GM23248 (cell line): ENCODE measurements at places on chromosomes 3 and 15. TPM values are rescaled to one million over a fixed set of nuclear protein-coding genes. Genes with fewer than 3 reads are reported as not detected.

DNA sequence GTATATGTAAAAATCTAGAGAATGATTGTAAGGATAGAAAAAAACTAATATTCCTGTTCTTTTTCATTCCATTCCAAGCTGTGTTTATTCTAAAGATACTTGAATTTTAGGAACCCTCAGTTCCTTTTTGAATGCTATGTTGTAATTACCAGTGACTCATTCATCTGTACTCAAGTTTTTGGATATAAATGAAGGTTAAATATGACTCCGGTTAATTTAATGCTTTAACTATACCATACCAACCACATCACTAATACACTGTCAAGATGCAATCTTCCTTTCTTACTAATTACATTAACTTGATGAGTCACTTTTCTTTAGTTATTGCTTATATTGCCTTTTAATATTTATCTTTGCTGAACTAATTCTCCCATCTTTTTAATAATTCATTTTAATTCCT is 68.8 kb upstream of the ZNF148 start:
- peaks cover 26% of the 10 kb centered on the region for H3K36me3 ChIP-seq
- peak; percentile 83 for DNase-seq
- peaks cover 15% of the 10 kb centered on the region for H3K4me1 ChIP-seq
- peak overlapping the region; percentile 37 for H3K27ac ChIP-seq
- no peaks in the 10 kb centered on the region for H3K27me3 ChIP-seq

DNA sequence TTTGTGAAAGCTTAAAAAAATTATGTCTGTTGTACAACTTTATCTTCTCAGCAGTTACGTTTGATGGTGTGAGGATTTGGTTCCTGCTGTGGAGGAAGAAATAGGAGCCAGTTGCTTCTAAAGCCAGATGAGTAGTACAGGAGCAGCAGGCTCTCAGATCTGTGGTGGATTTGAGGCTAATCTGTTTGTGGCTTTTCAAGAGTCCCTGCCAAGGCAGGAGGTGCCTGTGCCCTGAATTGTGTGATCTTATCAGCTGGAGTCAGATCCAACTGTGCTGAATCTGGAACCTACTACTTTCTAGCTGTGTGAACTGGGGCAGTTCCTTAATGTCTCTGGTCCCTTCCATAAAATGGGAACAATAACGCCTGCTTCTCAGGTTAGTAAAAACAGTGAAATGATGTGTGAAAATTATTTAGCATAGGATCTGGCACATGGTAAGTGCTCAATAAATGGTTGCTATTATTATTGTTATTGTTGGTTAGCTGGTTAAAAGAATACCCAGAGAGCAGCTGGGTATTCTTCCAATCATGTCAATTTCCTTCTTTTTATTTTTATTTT is 7.7 kb downstream of the CLDN11 start:
- peaks cover 15% of the 10 kb centered on the region for H3K4me1 ChIP-seq
- H3K27me3 ChIP-seq: no peaks in the 10 kb centered on the region
- H3K27ac ChIP-seq: no peak overlapping the region
- peaks cover 25% of the 10 kb centered on the region for H3K36me3 ChIP-seq
- no peak overlapping the region for H3K4me3 ChIP-seq
- no peak for DNase-seq

- no peak overlapping the region for H3K4me3 ChIP-seq
- H3K4me1 ChIP-seq: no peaks in the 10 kb centered on the region
- no peaks in the 10 kb centered on the region for H3K36me3 ChIP-seq
- DNase-seq: peak; percentile 1
- H3K27ac ChIP-seq: no peak overlapping the region
Measured at GRCh38 chr15:94951538-94951937, 720.2 kb downstream of the MCTP2 start.

GRCh38 chr15:47678040-47678439 is 39.3 kb upstream of the SEMA6D start:
- peak; percentile 17 for DNase-seq
- H3K4me3 ChIP-seq: no peak overlapping the region
- H3K4me1 ChIP-seq: no peaks in the 10 kb centered on the region

GRCh38 chr15:88472225-88472624 is 4.7 kb downstream of the MRPS11 start:
- H3K27ac ChIP-seq: no peak overlapping the region
- no peak overlapping the region for H3K4me3 ChIP-seq
- no peaks in the 10 kb centered on the region for H3K27me3 ChIP-seq
- no peak for DNase-seq

GRCh38 chr15:98924401-98925049 is 83.1 kb downstream of the PGPEP1L start:
- H3K4me3 ChIP-seq: no peak overlapping the region
- 0 out of 2 replicates have a peak, but pooled peaks cover 4% of the 10 kb centered on the region for H3K4me1 ChIP-seq
- DNase-seq: no peak
- H3K27ac ChIP-seq: no peak overlapping the region
- no peaks in the 10 kb centered on the region for H3K27me3 ChIP-seq

GRCh38 chr3:45330510-45331295 is 57.7 kb upstream of the LARS2 start:
- H3K27ac ChIP-seq: no peak overlapping the region
- no peaks in the 10 kb centered on the region for H3K4me1 ChIP-seq
- peaks cover 23% of the 10 kb centered on the region for H3K27me3 ChIP-seq

The IGSF10 gene
- total RNA-seq: not detected in 2 replicates

The C3orf22 gene
- not detected in 2 replicates for total RNA-seq
